CD4-positive, alpha-beta T cell treated with Interleukin-1 beta for 1 hour (primary cell): ENCODE measurements at places on chromosomes 6 and 20.

- no peak for DNase-seq
Observed at GRCh38 chr6:119132261-119132981, 54.0 kb upstream of the FAM184A start.

DNA sequence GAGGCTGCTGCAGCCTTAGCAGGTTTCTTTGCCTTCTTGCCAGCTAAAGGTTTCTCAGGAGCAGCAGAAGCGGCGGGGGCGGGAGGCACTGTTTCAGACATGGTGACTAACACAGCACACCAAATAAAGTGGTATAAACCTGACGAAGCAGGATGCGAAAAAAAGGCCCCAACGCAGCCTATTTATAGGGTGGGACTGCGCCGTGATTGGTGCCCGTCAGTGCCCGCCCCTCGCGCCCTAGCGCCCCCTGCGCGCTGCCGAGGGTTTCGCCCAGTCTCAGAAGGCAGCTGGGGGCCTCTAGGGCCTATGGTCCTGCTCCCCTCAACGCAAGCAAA lies 55.0 kb downstream of the TRIM38 start:
- DNase-seq: peak; percentile 78

DNA sequence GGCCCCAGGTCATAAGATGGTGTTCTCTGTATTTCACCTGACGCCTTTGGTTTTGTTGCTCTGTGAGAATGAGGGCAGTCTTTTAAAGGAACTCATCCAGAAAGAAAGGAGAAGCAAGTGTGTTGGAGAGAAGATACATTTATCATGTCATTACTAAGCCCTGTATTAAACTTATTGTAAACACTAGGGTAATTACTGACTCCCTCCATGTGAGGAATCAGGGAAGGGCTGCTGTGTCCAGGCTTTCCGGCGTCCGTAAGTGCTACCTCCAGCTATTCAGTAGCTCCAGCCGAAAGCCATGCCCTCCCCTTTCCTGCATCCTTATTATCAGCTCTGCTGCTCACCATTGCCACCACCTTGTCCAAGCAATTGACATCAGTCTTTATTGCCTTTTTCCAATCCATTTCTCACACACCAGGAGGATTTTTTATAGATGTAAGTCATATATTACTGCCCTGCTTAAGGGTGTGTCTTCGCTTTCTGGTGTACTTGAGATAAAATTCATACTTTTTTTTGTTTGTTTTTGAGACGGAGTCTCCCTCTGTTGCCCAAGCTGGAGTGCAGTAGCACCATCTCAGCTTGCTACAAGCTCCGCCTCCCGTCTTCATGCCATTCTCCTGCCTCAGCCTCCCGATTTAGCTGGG lies 94.7 kb downstream of the RPP40 start:
- no peak for DNase-seq

GRCh38 chr20:370151-370600 lies 10.4 kb upstream of the TRIB3 start:
- DNase-seq: no peak

DNA sequence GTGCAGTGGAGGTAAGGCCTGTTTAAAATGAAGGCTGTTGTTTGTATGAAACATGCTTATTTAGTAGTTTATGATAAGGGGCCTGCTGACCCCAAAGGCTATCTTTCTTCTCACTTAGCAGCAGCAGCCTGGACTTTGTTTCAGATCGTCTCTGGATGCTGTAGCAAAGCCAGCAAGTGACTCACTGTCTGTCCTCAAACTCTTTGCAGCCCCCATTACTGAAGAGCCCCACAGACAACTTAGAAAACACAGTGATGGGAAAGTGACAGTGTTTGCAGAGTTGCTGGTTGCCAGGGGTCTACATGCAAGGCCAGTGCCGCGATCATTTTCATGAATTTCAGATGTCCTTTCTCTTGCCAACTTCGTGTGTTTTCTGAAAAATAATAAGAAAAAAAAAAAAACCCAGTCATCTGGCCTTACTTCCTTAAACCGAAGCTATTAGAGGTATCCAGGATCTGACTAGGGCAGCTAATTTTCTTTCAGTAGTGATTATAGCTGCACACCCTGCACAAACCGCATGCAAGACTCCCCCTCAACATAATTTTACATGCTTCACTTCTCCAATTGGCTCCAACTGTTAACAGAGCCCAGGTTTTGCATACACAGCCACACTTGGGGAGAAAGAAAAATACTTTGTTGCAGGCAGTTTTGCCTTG lies 11.6 kb upstream of the F13A1 start:
- DNase-seq: no peak

- no peak for DNase-seq
Observed at GRCh38 chr6:128740951-128741350, 142.0 kb upstream of the LAMA2 start.

DNA sequence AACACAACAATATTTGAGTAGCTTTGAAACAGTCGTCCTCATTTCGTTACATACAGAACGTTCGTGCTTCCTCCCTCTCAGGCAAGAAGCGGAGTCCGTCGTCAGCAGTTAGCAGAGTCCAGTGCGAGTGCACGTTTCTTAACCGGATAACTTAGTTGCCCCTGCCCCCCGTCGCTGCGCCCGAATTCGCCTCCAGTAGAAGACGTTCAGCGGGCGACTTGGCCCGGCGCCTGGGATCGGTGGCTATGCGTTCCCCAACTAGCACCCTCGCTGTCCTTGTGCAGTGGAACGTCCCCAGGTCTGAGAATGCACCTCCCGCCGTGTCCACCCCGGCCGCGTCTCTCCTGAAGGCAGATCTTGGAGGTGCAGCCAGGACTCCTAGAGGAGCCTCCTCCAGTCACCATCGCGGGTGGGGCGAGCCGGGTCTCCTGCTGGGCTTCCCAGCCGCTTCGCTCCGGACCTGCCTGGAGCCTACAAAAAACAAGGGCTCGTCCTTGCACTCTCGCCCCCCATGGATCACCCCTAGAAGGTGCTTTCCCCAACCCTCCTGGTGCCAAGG lies 910 bp upstream of the PCSK2 start:
- no peak for DNase-seq

- no peak for DNase-seq
Observed at GRCh38 chr6:27541212-27541932, 68.5 kb upstream of the ZNF184 start.

DNA sequence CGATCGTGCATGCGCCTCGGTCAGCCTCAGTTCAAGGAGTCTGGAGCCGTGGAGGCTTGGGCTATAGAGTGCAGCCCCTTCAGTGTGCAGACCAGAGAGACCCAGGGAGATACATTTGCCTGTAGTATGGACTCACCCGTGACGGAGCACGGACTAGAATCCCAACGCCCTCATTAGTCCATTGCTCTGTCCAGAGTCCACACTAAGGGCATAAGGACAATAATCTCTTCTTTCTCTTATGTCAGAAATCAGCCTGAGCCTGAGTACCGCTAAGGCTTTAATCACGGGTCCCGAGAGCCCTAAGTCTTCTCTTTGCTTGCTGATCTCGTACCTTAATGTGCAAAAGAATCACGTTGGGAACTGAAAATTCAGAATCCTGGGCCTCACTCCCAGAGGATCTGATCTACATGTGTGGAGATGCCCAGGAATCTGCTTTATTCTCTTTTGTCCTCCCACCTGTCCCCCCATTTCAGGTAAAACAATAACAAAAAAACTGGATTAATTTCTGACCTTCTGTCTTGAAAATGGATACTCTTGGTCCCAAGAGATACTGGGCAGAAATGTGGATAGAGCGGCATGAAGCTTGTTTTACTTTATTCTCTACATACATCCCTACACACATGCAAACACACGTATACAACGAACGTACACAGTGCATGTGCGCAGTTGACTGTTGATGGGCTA lies 671 bp downstream of the BPHL start:
- DNase-seq: no peak

- DNase-seq: no peak
Observed at GRCh38 chr20:62577490-62577836, 64.8 kb upstream of the SLCO4A1 start.

GRCh38 chr6:17405944-17406245 lies 12.5 kb downstream of the CAP2 start:
- DNase-seq: no peak

GRCh38 chr6:30219244-30219643 lies 6.0 kb upstream of the TRIM26 start:
- DNase-seq: peak; percentile 71

- no peak for DNase-seq
Observed at GRCh38 chr6:36616893-36617521, 22.8 kb downstream of the SRSF3 start.

DNA sequence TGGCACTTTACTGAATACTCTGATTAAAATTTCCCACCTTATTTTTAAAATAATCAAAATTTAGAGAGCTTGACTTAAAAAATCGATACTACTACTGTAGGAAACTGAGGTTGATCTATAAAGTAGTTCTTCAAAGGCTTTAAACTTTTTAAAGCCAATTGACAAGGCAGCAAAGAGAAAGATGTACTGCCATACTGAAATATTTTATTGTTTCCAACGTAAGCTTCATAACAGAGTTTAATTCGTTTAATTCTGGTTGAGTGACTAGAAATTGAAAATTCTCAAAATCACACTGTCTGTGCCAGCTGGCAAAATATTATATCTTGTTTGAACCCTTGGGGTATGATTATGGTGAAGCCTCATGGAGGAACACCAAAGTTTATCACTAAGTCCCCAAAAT lies 207.6 kb downstream of the UNC5CL start:
- DNase-seq: no peak
